Breast epithelium (tissue), 4 donors: ENCODE measurements at places on chromosomes 6 and 20. TPM values are rescaled to one million over a fixed set of nuclear protein-coding genes. Genes with fewer than 3 reads are reported as not detected.

The PLCB4 gene
- 9.4 TPM for total RNA-seq

DNA sequence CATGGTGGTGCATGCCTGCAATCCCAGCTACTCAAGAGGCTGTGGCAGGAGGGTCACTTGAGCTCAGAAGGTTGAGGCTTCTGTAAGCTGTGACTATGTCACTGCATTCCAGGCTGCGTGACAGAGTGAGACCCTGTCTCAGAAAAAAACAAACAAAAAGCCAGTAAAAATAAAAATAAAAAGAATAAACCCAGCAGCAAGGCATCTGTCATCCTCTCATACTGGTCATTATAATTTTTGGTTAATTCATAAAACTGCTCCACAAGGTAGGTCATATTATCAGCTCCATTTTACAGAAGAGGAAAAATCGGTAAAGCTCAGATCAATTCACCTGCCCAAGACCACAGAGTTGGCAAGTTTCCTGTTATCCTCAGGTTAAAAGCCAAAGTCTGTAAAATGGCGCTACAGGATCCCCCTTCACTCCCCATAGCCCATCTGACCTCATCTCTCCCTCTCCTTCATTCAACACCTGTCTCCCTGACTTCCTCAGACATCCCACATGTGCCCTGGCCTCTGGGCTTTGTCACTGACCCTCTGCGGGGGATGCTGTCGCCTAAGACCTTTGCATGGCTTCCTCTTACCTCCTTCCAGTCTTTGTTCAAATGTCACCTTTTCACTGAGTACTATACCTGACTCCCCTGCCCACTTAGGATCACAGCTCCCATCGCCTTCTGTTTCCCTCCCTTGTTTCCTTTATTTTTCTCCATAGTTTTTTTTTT lies 213.2 kb upstream of the ZNF217 start:
- no peak for DNase-seq

The DEFB132 gene
- 0.29 TPM for total RNA-seq

GRCh38 chr20:53576586-53577318 lies 16.9 kb downstream of the ZNF217 start:
- DNase-seq: no peak

The BNIP5 gene
- under 0.01 TPM for total RNA-seq
